ENCODE measurements at places on chromosomes 11 and 22.

GRCh38 chr11:86365546-86365945 is 9.1 kb upstream of the CCDC81 start:
- no peak for DNase-seq

DNA sequence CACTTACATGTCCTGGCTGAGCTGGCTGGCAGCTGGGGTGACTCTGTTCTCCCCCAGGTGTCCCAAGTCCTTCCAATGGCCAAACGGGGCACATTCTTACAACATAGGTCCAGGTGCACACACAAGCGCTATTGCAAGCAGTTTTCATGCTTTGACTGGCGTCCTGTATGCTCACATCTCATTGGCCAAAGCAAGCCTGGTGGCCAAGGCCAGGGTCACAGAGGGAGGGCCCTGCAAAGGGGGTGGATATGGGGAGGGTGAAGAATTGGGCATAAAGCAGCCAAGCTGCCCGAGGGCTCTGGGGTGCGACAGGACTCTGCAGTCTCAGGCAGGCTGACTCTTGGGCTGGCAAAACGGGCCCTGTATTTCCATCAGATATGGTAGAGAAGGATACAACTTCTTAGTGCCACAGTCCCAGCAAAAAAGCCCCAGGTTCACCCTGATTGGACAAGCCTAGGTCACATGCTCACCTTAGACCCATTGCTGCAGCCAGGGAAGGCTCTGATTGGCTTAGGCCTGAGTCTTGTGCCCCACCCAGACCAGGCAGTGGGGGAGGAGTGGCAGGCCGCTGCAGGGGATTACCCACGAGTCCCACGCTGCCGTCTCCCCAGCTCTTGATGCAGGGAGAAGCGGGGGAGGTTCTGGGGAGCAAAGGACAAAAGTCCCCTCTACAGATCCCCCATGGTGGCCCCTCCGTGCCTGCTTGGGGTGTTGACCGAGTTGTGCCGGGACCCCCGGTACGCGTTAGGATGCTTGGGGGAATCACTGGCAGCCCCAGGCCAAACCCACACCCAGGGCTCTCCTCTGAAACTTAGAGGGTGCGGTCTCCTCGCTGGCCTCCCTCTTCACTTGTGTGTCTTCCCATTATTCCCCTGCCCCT is 110.8 kb downstream of the ARHGAP8 start:
- DNase-seq: no peak

GRCh38 chr11:64438986-64439771 is 80.2 kb downstream of the RPS6KA4 start:
- DNase-seq: no peak

DNA sequence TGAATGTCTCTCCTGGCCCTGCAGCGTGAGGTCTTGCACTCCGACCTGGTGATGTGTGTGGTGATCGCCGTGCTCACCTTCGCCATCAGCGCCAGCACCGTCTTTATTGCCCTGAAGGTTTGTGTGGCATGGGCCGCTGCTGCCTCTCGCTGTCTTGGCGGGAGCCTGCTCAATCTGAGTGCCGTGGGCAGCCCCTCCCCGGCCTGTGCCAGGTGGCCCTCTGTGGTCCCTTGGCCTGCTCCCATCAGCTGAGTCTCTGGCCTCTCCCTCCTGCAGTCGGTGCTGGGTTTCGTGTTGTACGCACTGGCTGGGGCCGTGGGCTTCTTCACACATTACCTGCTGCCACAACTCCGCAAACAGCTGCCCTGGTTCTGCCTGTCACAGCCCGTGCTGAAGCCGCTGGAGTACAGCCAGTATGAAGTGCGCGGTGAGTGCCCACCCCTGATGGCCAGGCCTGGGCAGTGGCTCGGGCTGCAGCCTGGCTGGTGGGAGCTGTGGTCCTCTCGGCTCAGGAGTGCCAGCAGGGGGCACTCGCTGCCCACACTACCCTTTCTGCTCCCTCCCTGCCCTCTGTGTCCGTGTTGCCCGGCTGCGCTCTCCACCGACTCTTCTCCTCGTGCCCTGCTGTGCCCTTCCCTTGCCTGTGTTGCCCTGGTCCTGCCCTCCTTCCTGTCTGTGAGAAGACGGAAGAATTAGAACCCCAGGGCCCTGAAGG is 10.2 kb downstream of the PCNX3 start:
- DNase-seq: no peak

DNA sequence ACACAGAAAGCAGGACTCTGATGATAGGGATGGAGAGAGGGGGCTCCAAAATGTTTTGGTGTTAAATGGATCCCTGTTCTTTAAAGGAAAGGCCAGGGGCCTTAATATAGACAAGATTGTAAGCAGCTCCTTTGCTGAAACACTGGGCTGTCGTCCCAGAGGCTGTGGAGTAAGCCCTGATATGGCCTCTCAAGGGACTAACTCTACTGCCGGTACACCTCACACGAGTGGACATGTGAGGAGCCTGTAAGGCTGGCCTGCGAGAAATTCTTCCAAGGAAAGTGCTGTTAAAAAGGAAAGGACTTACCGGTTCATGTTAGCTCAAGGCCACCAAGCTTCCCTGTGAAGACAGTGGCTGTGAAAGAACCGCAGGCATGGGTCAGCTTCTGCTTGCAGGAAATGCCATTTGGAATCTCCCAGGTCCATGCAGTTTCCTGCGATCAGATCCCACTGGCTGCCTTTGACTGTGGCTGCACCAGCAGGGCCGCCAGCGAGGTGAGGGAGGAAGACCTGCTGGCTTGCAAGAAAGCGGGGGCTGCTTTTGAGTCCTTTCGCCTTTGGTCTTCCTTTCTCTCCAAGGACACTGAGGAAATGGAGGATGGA is 106.6 kb downstream of the PRR5L start:
- no peak for DNase-seq

GRCh38 chr22:43006753-43007152 is 8.2 kb downstream of the PACSIN2 start:
- no peak for DNase-seq

DNA sequence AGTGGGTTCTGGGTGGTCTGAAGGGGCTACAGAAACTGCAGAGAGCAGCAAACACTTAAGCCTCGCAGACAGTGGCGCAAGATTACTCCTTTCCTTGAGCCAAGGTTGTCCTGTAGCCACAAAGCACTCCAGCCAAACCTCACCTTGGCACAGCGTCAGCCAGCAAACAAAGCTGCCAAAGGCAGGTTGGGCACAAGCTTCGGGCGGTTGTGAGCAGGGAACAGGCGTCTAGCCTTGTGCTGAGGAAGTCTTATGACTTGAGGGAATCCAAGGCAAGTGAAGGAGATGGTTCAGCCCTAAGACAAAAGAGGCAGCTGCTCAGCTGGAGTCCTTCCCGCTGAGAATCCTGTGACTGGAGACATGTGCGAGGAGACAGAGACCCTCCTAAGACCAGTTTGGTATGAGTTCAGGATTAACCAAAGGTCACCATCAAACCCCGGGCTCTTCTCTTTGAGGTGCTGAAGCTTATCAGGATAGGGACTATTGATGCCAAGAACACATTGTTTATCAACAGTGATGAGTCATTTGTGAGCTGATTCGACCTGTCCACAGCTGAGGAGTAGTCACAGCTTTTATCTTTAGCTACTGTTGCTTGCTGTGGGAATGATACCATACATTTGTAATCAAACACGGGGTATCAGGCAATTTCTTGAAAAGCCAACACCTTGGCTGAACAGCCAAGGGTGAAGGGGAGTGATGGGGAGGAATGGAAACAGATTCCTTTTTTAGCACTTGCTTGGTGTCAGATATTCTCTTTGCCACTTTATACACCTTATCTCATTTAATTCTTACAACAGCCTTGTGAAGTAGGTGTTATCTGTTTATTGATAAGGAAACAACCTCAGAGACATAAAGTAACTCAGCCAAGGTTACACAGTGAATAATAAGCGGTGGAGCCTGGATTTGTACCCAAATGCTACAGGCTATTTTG is 4.6 kb downstream of the ADM start:
- no peak for DNase-seq

DNA sequence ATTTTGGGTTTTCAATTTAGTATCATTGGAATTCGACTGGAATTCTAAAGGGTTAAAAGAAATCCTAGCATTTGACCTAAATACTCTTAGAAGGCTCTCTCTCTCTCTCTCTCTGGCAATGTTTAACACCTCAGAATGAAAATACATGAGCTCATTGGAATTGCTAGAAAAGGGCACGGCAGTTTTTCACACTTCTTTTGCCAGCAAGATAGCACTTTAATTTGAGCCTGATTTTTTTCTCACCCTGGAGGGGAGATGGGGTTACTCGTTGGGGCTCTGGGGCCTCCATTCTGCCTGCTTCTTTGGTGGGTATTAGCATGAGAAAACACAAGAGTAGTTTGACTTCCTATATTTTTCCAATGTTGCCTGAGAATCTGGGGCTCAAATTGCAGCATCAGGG is 22.8 kb upstream of the CLMP start:
- DNase-seq: no peak

GRCh38 chr22:46039535-46039934 is 62.6 kb upstream of the WNT7B start:
- no peak for DNase-seq

GRCh38 chr11:67440229-67441097 is 2.8 kb downstream of the CORO1B start:
- no peak for DNase-seq

- no peak for DNase-seq
Observed at GRCh38 chr22:24423519-24424000, 3.8 kb upstream of the ADORA2A start.

GRCh38 chr11:78737891-78738290 is 163.2 kb upstream of the NARS2 start:
- no peak for DNase-seq

- DNase-seq: no peak
Observed at GRCh38 chr11:130892861-130893260, 23.4 kb downstream of the SNX19 start.

- no peak for DNase-seq
Observed at GRCh38 chr22:20804650-20805049, 30.7 kb downstream of the SERPIND1 start.

DNA sequence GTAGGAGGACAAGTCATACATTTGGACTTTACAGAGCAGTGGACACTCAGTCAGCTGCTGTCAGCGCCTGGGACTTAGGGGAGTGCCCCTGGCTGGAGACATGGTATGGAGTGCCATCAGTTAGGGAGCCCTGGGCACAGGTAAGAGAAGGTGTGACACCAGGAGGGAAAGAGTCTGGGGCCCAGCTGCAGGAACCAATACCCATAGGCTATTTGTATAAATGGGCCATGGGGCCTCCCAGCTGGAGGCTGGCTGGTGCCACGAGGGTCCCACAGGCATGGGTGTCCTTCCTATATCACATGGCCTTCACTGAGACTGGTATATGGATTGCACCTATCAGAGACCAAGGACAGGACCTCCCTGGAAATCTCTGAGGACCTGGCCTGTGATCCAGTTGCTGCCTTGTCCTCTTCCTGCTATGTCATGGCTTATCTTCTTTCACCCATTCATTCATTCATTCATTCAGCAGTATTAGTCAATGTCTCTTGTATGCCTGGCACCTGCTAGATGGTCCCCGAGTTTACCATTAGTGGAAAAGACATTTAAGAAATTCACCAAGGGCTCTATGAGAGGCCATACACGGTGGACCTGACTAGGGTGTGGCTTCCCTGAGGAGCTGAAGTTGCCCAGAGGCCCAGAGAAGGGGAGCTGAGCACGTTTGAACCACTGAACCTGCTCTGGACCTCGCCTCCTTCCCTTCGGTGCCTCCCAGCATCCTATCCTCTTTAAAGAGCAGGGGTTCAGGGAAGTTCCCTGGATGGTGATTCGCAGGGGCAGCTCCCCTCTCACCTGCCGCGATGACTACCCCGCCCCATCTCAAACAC is 850 bp upstream of the MIF start:
- no peak for DNase-seq

DNA sequence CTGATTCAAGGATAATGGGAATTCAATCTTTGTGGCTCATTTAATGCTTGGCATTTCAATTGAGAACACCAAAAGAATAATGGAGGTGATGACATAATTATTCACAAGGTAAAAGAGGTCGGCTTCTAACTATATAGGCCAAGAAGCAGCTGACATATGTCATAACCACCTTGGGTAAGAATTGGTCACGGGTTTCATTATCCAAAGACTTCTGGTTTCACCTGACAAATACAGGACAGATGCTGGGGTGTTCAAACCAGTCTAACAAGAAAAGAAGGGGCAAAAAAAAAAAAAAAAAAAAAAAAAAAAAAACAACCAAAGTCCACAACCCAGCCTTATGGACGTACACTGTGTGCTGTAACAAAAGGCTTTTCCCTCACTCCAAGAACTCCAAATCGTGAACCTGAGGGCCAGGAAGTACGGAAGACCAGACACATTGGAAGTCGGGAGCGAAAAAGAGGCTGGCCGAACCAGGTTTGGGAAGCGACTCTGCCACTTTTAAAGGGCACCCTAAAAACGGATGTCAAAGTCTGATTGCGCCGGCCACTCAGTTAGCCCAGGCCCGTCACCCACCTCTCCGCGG is 385 bp downstream of the HARBI1 start:
- DNase-seq: no peak

DNA sequence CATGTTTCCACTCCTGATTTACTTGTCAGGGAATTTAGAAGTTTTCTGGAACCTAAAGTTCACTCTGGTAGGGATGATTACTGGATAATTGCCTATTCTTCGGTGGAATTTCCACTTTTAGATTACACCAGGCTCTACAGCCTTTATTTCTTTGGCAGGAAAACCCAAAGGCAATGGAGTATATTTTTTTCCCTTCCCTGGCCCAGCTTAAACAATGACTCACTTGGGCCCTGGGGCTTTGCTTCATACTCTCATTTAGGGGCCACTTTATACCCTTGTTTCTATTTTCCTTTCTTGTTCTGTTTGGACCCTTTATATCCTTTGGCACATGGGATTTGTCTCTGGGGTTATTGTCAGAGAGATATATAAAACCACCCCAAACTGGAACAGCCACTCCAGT is 114.7 kb downstream of the CSTPP1 start:
- no peak for DNase-seq

- no peak for DNase-seq
Observed at GRCh38 chr11:133318221-133318620, 214.1 kb downstream of the OPCML start.

- DNase-seq: no peak
Observed at GRCh38 chr11:123371506-123372297, 58.4 kb upstream of the GRAMD1B start.

DNA sequence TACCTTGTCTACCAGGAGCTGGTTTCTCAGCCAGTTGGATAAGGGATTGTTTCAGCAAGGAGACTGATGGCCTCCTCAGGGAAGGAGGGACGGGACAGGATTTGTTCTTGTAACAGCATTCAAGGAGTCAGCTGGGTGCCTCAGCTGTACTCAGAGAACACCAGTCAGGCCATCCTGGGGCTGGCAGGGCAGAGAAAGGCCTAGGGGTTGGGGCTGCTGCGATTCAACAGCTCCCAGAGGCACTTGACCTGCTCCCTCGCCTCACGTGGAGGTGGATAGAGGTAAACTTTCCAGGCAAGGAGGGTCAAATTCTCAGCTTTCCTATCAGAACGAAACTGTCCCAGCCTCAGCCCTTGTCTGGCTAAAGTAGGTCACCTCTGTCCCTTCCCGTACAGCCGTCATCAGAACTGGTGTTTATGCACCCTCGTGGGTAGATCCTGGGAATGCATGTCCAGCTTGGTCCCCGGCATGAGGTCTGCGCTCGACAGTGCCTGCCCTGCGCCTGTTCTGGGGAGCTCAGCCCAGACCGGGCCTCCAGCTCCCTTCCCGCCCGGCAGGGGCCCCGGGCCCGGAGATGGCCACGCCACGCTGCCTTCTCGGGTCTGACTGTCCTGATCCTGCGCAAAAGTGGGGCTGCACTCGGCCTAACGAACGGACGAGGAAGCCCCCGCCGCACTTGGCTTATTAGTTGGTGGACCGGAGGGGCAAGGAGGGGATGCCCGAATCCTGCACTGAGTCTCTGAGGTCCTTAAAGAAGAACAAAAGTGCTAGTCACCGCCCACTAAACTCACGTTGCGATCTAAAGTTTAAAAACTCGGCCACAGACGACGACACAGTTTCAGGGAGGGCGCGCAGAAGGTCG is 762 bp upstream of the CCDC134 start:
- no peak for DNase-seq

Measured in GOT3 (cell line).